Hippocampal formation (tissue), 2 donors: ENCODE measurements at places on chromosomes 3 and 15.

DNA sequence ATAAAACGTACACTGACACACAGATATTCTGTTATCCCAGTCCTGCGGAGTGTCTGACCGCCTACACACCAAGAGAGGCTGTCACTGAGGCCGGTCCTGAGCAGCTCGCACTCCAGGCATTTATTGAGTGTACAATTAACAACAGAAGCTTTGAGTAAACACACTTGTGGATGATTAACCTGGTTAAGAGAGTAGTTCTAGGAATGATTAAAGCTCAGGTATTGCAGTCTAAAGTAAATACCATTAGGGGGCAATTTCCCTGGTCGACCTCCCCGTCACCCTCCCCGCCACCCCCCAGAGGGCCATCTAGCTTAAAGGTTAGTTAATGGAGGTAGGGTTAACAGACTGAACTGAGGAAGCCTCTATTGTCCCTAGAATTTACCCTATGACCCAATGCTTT is 1278.5 kb downstream of the NSUN3 start:
- no peak for DNase-seq

GRCh38 chr15:76614725-76615124 is 278.2 kb downstream of the ISL2 start:
- no peak for DNase-seq

DNA sequence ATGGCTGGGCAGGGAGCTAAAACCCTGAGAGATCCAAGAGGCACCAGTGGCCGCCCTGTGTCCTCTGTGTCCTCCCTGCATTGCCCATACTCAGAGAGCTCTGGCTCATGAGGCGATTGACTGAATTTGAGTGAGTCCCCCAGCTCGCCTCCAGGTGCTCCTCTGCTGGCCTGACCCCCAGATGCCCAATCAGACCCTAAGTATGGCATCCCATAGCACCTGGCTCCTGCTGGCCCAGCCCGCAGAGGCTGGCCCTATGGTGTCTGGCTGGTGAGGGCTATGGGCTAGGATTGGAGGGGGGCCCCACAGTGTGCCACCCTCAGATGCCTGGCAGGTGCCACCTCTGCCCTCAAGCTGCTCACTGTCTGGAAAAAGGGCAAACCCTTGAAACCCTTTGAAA is 1.6 kb upstream of the TKT start:
- no peak for DNase-seq

- DNase-seq, result no peak
Observed at GRCh38 chr3:71142441-71143161, 440.9 kb downstream of the FOXP1 start.

DNA sequence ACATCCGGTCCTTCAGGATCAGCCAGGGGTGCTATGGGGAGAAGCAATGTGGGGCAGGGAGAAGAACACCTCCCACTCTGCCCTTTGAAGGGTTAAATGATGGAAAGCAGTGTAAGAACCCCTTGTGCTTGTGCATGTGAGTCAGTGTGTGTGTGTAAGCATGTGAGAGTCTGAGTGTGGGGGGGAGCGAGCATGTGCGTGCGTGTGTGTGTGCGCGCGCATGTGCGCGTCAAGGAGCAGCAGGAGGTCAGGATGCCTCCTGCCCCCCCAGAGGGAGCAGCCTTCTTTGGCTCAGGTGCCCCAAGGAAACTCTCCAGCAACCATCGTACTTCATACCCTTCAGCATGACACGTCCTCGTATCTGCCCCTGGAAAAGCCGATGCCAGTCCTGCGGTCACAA is 30.3 kb downstream of the GALNT15 start:
- DNase-seq, result no peak
